ENCODE measurements at places on chromosomes 1 and 21.

DNA sequence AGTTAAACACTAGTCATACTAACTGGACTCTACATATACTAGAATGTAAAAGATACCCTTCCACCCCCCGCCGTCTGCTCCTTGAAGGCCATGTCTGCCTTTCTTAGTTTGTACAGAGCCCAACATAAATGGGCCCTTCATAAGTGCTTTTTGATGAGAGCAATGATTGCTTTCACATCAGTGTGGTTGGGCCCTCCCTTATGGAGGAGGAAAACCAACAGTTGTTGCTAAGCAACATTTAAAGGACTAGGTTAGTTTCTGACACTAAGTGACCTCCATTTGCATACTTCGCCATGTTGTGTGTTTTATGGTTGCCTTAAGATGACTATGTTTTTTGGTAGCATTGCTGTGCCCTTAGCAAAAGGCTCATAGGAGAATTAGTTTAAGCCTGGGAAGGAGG, 182.0 kb upstream of the SGIP1 start:
- DNase-seq: no peak

DNA sequence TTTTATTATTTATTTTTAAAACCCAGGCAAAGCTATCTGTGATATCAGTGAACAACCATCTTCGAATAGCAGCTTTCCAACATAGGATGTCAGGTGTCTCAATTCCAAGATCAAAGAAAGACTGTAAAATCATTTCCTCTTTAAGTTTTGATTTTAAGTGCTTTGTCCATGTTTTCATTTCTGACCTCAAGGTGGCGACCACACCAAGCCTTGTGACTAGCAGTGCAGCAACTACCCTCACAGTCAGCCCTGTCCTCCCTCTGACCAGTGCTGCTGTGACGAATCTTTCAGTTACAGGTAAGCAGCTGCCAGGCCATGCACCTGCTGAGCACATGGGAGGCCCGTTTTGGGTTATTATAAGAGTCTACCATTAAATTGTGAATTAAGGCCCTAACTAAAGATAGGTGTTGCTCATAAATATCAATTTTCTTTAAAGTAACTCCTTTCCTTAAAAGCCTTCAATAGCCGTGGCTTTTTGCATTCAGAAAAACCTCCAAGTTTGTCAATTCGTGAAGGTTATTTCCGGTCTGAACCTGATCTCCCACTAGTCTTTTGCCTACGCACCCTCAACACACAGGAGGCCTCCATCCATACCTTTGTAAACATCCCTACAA, 117.0 kb downstream of the CD247 start:
- DNase-seq: peak; percentile 43

DNA sequence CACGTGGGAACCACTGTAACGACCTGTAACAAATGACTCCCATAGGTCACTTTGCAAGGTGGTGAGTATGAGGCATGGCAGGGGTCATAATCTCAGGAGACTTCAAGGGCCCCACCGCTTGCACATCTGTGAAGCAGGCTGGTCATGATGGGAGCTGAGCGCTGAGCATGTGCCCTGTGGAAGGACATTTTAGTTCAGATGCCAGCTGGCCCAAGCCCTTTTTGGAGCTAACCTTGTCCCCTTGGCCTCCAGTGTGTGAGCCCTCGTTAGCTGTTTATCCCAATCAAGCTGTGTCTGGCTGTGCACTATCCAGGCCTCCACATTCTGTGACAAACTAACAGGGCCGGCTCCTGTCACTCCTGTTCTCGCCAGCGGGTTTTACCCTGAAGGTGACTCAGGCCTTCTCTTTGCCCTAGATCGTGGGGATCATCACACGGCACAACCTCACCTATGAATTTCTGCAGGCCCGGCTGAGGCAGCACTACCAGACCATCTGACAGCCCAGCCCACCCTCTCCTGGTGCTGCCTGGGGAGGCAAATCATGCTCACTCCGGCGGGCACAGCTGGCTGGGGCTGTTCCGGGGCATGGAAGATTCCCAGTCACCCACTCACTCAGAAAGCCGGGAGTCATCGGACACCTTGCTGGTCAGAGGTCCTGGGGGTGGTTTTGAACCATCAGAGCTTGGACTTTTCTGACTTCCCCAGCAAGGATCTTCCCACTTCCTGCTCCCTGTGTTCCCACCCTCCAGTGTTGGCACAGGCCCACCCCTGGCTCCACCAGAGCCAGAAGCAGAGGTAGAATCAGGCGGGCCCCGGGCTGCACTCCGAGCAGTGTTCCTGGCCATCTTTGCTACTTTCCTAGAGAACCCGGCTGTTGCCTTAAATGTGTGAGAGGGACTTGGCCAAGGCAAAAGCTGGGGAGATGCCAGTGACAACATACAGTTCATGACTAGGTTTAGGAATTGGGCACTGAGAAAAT, 7.6 kb downstream of the NPPA start:
- DNase-seq: no peak

DNA sequence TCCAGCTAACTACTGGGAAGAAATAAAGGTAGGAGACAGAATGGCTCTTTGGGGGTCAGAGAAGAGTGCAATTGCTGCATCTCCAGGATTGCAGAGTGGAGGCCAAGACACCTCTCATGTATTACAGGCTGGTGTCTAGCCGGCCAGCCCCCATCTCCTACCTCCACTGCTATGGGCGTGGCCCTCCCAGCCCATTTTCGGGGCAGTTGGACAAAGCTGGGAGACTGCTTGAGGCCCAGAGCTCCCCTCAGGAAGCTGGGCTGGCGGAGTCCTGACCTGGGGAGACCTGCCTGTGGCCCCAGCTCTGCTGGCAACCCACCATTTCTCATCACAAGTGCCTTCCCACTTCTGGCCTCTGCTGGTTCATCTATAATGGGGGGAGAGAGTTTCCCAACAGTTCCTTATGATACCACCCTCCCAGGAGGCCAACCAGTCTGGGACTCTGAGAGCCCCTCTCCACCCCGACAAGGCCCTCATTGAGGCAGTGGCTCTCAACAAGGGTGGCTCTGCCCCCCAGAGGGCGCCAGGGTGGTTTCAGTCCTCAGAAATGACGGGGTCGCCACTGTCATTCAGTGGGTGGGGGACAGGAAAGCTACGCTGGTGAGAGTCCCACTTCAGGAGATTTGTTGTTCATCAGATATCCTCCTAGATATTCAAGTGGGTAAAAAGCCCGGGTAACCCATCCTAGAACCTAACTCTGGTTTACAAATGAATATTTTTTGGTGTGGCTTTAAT, 11.5 kb downstream of the RAP1GAP start:
- no peak for DNase-seq

DNA sequence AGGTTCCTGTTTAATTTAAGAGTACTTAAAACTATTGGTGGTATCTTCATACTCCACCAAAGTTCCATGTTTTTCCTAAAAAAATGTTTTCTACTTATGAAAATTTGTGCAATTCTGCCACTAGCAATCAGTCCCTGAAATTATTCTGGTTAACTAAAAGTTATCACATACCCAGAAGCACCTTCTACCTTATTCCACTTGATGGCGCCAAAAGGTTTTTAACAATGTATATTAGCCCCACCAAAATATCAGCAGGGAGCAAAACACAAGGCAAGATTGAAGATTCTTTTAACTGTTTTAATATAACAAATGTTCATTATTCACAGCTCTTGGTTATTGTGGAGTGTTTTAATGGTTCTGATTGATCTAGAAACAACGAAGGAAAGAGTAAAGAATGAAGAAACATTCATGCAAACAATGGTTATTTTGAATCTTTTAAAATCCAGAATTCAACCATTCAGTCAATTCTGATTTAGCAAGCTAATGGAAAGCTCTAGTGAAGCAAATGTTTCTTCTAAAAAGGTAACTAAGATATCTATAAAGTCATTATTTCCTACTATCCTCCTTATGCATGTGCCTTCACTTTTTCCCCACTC, 67.2 kb downstream of the TTLL7 start:
- DNase-seq: peak; percentile 56

DNA sequence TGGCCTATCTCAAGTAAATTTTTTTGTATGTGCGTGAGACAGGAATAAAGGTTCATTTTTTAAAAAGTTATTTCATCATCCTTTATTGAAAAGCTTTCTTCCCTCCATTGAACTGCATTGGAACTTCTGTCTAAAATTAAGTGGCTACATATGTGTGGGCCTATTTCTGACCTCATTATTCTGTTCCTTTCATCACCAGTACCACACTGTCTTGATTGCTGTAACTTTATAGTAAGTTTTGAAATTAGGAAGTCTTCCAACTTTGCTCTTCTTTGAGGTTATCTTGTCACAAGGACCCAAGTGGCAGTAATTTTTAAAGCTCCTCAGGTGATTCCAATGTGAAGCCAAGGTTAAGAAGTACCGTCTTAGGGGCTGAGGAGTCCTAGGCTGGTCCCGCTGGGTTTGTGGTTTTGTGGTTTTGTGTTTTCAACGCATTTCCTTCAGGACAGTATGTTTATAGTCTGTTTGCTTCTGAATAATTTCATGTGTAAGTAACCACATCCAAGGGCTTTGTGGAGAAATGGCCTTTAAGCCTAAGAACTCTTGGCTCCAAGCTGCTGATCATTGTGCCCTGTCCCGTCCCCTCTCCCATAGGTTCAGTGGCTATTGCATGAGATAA, 12.4 kb upstream of the SCAF4 start:
- peak; percentile 37 for DNase-seq

GRCh38 chr1:53336146-53336545, 8.3 kb upstream of the LRP8 start:
- DNase-seq: no peak

GRCh38 chr1:187070076-187070475, 241.3 kb downstream of the PLA2G4A start:
- DNase-seq: no peak

DNA sequence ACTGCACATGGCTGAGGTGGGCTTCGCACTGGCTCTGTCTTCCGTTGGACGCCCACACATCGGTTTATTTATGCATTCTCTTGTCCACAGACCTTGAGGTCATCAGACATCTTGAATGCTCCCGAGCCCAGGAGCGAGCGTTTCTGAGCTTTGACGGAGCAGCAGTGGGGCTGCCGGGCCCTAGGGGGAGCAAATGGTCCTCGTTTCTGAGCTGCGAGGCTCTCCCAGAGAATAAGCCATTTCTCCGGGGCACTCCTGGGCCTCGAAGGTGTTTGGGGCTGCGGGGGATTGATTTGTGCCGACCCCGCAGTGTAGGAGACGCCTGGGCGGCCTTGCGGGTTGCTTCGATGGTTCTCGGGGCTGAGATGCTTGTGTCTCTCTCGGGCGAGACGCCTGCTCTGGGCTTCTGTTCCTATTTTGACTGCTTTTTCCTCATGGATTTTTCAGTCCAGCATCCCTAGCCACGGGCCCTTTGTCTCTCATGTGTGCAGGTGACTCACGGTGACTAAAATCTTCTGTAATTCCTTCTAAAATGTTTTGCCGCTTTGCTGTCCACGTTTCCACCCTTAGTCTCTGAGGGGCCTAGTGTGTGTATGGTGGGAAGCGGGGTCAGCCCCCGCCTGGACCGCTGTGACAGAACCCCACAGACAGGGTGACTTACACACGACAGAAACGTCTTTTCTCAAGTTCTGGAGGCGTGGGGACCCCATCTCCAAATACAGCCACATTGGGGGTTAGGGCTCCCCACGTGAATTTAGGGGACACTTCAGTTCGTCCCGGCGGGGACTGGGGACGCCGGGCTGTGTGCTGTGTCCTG, 62.1 kb downstream of the FAAP20 start:
- peak; percentile 67 for DNase-seq

DNA sequence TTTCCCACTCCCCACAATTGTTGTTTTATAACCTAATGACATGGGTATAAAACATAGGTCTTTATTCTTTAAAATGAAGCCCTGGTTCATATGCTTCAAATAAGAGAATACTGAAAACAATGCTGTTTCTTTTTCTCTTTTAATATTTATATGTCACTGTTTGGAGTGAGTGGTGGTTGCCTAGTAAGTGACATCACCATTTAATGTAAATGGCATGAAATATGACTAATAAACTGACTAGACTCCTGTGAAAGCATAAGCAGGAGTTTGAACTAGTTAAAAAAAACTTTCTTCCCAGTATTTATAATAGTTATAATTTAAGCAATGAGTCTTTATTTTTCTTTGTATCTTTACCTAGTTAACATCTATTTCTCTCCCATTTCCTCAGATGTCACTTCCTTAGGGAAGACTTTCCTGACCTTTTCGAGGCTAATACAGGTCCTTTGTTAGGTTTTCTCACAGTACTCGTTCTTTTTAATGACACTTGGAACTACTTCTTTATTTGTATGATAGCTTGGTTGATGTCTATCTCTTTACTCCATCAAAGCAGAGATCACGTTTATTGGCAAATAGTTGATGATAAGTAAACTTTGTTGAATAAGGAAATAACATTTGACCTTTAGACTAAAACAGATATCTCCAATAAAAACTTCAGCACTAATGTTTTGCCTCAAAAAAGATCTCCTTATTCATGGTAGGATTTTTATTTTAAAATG, 105.4 kb upstream of the PDC start:
- DNase-seq: no peak

GRCh38 chr1:200206761-200207160, 179.3 kb downstream of the NR5A2 start:
- peak; percentile 46 for DNase-seq

DNA sequence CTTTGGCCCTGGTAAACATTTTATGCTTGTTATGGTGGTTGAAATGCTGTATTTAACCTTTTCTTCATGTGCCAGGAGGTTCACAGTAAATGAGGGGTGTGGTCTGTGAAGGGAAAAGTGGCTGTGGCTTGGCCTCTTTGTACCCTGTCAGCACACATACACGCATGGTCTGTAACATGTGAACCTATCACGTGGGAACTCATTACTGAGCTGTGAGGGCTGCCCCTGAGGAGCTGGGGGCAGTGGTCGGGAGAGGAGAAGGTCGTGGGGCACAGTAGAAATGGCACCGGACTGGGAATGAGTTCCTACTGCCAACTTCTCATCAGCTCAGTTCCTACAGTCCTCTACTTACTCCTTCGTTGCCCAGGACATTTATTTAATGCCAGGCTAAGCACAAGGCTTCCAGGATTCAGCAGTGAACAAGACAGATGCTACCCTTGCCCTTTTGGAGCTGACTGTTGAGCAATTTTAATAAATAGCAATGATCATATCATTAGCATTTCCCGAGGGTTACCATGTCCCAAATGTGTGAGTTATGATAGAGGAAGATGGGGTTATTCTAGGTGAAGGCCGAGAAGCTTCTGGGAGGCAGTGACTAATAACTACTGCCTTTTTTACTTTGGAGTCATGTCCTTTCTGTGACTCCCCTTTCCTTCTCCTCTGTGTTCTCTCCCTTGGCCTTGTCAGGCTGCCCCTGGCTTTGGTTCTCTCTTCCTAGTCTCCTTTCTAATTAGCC, 38.8 kb downstream of the DDR2 start:
- DNase-seq: peak; percentile 89
